ENCODE measurements at places on chromosomes 4 and X.

DNA sequence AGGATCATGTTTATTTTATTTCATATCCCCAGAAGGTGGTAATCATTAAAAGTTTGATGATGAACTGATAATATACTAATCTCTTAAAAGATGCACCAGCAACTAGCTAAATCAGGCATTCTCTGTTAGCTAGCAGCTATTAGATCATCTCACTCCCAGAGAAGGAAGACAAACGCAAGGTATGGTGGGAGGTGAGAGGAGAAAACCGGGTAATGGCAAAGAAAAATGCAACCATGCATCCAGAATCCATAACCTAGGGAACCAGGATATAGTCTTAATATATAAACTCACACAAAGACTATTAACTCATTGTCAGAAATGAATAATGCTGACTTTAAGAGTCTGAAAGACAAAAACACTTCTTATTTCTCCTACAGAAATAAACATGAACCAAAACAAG is 66.1 kb downstream of the WNK3 start:
- no peak for DNase-seq

DNA sequence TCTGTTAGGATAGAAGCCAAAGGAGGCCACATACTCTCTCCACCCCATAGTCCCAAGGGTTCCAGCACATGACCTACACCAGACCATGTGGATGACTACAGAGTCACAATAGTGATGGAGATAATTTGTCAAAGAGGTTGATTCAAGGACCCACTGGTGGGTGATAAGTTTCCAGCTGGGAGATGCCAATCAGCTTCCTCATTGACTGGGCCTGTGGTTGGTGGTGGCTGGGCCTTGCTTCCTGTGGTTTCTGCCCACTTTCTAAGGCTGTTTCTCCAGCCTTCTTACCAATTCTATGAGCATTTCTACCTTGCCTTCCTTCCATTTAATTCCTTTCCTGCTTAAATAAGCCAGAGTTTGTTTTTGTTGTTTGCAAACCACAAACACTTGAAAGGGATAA is 95.5 kb upstream of the CPEB2 start:
- no peak for DNase-seq

GRCh38 chr4:137609718-137610430 is 77.6 kb upstream of the PCDH18 start:
- no peak for DNase-seq

GRCh38 chrX:85992811-85993229 is 54.5 kb downstream of the CHM start:
- no peak for DNase-seq

All from stimulated activated CD4-positive, alpha-beta T cell treated with anti-CD3 and anti-CD28 coated beads, Interleukin-1b, Interleukin-23, amount 100 ng/mL, for 24 hours (primary cell).